ENCODE measurements at places on chromosomes 2 and 18. TPM values are rescaled to one million over a fixed set of nuclear protein-coding genes. Genes with fewer than 3 reads are reported as not detected.

Gene IL1A
- not detected for total RNA-seq

Gene GAREM2
- 1.5 TPM for total RNA-seq

Gene CRYGD
- not detected for total RNA-seq

Gene NEU2
- total RNA-seq: not detected

Gene IL36RN
- not detected for total RNA-seq

Gene SKA1
- 25.4 TPM for total RNA-seq

Gene LRRTM1
- under 0.01 TPM for total RNA-seq

Gene KCNF1
- not detected for total RNA-seq

Gene ACTR1B
- total RNA-seq: 48.9 TPM

Gene TMEM37
- total RNA-seq: 0.20 TPM

Gene CASP10
- total RNA-seq: 5.1 TPM

Gene LCT
- not detected for total RNA-seq

Gene HDAC4
- total RNA-seq: 22.8 TPM

Gene RTKN
- 9.6 TPM for total RNA-seq

Gene ANKRD30B
- total RNA-seq: not detected

Gene REEP1
- total RNA-seq: under 0.01 TPM

Gene CCDC74A
- total RNA-seq: 6.6 TPM

Gene NAT8
- not detected for total RNA-seq

Gene SLC11A1
- under 0.01 TPM for total RNA-seq

Gene SKOR2
- not detected for total RNA-seq

Gene SH3BP4
- 32.7 TPM for total RNA-seq

Gene RFTN2
- total RNA-seq: 4.4 TPM

Data from subcutaneous preadipocyte (primary cell).